ENCODE measurements at places on chromosomes 7 and 10.

DNA sequence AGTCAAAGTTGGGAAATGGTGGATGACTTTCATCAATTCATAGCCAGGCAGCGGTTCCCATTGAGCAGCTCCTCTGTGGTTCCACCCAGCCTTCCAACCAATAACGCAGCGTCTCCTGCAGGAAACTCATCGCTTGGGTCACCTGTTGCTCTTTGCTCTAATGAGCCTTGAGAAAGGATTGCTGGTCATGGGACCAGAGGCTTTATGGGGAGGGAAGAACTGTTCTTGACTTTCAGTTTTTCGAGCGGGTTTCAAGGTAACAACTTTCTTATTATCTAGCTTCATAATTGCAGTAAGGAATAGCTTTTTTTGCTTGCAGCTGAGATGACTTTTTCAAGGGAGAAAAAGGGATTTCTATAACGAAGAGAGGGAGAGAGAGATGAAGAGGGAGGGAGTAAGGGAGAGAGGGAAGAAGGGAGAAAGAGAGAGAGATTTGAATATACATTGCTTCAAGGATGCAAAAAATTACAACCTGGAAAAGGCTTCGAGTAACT, 405 bp upstream of the ENTPD1 start:
- peak; percentile 63 for ATAC-seq

GRCh38 chr7:42174391-42174912, 62.6 kb downstream of the GLI3 start:
- no peak for ATAC-seq

GRCh38 chr7:112799448-112800120, 9.4 kb upstream of the TMEM168 start:
- ATAC-seq, result no peak

DNA sequence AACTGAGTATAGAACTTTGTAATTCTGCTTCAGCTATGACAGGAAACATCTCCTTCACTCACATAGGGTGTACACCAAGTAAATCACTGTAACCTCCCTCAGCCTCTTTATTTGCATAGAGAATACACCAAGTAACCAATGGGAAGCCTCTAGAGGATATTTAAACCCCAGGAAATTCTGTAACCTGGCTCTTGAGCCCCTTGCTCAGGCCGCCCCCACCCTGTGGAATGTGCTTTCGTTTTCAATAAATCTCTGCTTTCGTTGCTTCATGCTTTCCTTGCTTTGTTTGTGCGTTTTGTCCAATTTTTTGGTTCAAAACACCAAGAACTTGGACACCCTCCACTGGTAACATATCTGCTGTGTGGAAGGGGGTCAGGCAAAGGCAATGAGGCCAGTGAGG, 60.2 kb downstream of the CLRN3 start:
- peak; percentile 58 for ATAC-seq

- no peak for ATAC-seq
Measured at GRCh38 chr7:35697414-35698175, 2.7 kb upstream of the HERPUD2 start.

DNA sequence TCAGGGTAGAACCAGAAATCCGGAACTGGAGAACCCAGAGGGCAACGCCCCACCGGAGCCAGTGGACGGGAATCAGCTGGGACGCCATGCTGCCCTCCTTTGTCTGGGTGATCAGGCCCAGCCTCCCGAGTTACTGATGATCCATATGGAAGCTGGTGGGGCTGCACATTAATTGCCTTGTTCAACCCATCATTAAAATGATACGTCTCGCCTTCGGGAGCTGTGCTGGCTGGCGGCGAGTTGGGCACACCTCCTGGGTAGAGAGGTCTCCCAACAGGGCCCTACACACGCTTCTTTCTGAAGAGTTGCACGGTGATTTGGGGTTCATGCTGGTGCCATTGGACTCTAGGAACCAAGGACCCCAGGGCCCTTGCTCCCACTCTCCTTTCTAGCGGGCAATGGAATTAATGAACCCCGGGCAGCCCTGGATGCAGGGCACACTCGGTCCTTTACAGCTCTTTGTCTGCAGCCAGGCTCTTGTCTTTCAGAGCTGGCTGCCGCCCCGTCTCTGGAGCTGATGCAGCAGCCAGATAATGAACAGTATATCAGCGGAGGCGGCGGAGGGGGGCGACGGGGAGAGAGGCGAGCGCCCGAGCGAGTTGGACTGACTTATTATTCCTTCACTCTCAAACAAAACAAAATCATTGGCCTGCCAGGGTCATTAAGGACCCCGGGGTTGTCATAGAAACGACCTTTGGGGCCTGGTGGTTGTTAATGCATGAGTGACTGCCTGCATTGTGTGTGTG, 412.2 kb upstream of the ZMIZ1 start:
- peak; percentile 79 for ATAC-seq

- no peak for ATAC-seq
Measured at GRCh38 chr10:125783957-125784356, 8.3 kb upstream of the MMP21 start.

GRCh38 chr7:22443370-22444180, 56.4 kb downstream of the STEAP1B start:
- ATAC-seq, result peak; percentile 54

DNA sequence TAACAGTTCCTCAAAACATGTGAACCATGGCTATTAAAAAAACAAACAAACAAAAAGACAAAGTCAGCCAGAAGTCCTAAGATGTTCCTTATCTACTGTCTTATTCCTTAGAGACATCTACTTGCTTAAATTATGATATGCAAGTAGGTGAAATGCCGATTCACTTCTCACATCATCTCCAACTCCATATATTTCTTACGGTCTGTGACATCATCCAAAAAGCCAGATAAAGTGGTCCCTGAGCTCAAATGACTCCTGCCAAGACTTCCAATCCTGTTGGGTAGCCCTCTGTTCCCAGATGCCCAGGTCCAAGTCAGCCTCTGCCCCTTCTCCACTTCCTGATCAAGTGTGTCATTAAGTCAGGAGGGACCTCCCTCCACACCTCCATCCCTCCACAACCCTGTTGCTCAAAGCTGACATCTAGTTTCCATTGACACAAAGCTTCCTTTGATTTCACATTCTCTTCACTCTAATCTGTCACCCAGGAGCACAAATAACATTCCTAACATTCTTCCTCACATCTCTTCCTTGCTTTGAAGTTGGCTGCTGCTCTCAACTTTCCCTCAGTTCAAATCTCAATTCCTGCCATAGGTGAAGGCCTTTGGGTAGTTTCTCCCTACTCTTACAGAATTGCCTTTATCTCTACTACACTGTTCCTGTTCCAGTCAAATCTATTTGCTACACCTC, 56.1 kb upstream of the PDLIM1 start:
- ATAC-seq, result no peak

- ATAC-seq, result no peak
Measured at GRCh38 chr7:84076219-84076618, 118.4 kb downstream of the SEMA3A start.

GRCh38 chr10:33422471-33423153, 88.1 kb upstream of the NRP1 start:
- ATAC-seq, result no peak

DNA sequence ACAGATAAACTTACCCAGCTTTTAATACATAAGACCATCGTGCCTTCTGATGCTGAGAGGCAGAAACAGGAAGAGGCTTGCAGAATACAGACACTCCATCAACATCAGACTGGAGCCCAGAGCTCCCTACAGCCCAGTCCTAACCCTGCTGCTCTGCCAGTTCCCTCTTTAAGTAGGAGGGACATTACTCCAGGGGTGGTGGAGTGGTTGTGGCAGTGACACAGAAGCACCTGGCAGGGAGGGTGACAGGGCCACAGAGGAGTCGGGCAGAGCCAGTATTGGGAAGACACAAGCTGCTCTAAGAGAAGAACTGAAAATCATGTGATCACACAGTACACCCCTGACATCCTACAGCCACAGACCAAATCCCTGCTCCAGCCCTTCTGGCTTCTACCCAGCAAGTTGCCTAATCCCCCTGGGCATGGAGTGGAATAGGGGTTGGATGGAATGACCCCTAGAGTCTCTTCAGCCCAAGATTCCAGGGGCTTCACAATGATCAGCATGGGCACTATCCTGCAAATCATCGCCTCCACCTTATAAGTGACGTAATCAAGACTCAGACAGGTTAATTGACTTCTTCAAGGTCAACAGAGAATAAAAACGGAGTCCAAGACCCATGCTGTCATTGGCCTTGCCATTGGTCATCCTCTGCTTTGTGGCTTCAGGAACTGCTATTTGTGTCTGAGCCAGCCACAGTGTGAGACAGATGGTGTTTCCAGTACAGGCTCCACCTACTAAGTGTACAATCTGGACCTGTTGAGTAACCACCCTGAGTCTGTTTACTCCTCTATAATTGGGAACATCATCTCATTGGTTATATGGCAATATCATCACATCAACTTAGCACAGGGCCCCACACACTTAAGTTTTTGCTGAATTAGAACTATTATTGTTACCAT, 61.1 kb upstream of the ZMIZ1 start:
- ATAC-seq, result no peak

DNA sequence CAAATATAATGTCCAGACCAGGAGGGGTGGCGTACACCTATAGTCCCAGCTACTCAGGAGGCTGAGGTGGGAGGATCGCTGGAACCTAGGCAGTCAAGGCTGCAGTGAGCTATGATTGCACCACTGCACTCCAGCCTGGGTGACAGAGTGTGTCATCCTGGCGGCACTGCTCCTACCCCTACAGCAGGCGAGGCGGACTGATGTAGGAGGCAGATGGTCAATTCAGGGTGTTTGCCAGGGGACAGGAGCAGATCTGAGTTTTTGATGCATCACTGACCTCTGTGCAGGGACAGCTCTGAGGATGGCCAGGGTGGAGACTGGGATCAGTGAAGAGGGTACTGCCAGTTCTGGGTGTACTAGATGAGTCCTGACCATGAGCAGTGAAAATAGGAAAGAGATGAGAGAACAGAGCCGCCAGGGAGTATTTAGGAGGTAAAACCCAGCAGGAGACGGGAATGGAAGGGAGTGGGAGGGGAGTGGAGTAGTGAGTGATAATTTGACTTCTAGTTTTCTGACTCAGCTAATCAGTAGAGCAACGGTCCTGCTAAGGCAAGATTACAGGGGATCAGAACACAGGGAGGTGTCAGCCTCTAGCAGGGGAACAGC, 75.3 kb downstream of the HIP1 start:
- no peak for ATAC-seq

- ATAC-seq, result peak; percentile 7
Measured at GRCh38 chr10:79098596-79099015, 29.8 kb downstream of the ZMIZ1 start.

- no peak for ATAC-seq
Measured at GRCh38 chr7:66877577-66878300, 43.3 kb upstream of the TMEM248 start.

- no peak for ATAC-seq
Measured at GRCh38 chr10:3031490-3031889, 35.9 kb upstream of the PFKP start.

DNA sequence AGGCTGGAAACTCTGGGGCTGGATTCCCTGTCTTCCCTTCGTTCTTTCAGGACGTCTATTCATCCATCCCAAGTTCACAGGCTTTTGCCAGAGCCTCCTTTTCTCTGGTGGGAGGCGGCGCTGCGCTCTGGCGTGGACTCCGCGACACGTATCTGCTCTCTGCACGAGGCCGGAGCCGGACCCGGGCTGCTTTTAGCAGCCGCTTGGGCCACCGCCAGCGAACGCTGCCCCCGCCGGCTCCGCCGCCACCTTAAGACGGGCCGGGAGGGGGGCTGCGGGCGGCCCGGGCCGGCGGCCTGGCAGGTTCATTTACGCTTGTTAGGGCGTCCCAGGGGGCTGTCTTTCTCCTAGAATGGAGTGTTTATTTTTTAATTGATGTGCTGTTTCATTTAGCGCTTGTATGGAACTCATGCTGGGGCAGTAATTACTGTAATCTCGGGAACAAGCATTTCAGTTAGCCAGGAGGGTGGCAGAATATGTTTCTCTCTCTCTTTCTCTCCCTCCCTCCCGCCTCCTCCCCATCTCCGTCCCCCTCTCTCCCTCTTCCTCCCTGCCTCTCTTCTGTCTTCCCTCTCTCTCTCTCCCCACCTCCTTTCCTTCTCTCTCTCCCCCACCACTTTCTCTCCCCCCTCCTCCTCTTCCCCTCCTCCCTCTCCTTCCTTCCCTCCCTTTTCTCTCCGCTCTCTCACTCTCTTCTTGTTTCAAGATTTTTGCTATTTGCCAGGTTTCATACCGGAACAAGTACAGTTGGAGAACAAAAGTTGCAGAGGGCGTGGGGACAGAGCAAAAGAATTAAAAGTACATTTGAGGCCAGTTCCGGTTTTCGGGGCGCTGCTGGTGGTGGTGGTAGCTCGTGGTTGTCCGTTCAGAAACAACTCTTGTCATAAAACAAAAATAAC, 1.3 kb upstream of the FZD8 start:
- ATAC-seq, result peak; percentile 28

- no peak for ATAC-seq
Measured at GRCh38 chr10:80055760-80056159, 22.7 kb upstream of the TMEM254 start.

- no peak for ATAC-seq
Measured at GRCh38 chr10:98063740-98064027, 33.3 kb upstream of the CRTAC1 start.

DNA sequence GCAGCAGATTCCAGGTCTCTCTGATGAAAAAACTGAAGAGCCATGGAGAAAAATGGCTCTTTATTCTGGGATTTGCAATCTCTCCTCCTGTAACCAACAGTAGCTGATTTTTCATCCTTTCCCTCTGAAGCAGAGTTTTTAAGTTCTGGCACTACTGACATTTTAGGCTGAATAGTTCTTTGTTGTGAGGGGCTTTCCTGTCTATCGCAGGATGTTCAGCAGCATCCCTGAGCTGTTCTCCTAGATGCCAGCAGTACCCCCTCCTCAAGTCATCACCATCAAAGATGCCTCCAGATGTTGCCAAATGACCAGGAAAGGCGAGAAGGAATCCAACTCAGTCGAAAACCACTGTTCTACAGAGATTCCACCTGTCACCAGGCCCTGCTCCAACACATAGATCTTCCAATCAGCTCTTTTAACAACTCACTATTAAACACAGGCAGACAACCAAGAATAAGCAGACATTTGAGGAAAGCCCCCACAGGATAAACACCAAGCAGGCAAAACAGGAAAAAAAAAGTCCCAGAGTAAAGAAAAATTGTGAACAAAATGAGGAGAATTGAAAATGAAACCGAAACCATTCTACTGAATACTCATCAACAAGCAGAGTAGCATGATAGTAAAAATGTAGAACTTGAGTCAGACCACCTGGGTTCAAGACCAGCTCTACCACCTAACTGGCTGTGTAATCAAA, 124.8 kb downstream of the MPP7 start:
- peak; percentile 35 for ATAC-seq

- ATAC-seq, result peak; percentile 66
Measured at GRCh38 chr10:50624866-50625501, 1.2 kb upstream of the SGMS1 start.

DNA sequence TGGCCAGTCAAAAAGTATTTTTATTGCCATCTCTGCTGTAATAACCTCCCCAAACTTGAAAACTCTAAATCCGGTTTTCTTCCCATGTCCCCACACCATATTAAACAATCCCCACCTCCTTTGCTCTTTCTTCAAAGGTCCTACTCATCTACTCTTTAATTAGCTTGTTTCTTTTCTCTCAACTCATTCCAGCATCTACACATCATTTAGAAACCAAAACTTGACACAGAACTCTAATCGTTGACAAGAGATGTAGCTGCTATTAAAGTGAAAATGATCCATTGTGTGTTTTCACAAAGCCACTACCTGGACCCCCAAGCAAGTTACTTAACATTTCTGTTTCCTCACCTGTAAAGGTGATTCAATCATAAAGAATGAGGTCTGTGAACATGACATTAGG, 436.3 kb upstream of the NPVF start:
- ATAC-seq, result no peak

All from SK-N-SH treated with all-trans-retinoic acid at 6 μM for 48 hours (cell line).